ENCODE measurements at places on chromosomes 6 and 20.

DNA sequence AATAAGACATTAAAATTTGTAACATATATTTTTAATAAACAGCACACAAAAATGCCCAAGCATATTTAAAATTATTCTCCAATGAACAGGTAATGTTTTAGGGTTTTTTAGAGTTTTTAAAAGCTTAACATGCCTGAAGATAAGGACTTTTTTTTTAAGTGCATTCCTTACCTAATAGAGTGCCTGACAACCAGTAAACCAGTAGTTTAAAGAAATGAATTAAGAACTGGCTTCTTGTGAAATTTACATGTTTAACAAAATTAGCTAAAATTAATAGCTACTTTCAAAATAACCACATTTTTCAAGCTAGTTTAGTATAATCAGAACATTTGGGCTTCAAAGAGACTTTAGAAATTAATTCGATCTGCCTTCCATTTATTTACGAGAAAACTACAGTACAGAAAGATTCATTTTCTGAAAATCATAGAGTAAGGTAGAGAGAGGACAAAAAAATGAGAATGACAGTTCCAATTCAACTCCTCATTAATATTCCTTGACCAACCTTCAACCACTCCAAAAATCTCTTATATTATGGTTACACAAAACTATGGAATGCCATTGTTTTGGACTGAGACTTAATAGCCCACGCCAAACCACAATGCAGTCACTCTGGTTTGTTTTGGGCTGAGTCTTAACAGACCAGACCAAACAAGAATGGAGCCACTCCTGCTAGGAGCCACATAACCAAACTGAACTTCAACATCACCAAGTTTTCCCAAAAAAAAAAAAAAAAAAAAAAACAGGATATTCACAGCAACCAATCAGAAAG lies 5.7 kb upstream of the PLN start:
- DNase-seq, result peak; percentile 50

GRCh38 chr20:46010491-46011391 lies 2.0 kb downstream of the MMP9 start:
- DNase-seq, result no peak

DNA sequence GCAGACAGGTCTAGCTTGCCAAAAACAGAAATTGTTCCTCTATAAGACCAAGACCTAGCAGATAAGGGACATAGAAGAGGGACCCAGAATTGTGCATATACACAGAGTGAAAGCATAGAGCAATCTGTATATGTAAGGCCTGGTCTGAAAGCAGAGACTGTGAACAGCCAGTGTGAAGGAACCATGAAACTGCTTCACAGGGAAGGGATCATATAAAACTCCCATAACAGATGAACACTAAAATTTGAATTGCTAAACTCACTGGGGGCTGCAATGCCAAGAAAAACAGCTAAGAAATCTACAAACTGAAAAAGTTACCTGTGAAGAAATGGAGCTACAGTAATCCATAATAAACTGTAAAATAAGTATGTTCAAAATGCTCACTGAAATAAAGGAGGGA lies 7.0 kb downstream of the ZUP1 start:
- no peak for DNase-seq

- DNase-seq, result peak; percentile 74
Observed at GRCh38 chr6:21769405-21769861, 175.9 kb downstream of the SOX4 start.

- DNase-seq, result no peak
Observed at GRCh38 chr20:32183947-32184635, 23.5 kb downstream of the PLAGL2 start.

- peak; percentile 93 for DNase-seq
Observed at GRCh38 chr6:11245381-11246256, 13.2 kb upstream of the NEDD9 start.

DNA sequence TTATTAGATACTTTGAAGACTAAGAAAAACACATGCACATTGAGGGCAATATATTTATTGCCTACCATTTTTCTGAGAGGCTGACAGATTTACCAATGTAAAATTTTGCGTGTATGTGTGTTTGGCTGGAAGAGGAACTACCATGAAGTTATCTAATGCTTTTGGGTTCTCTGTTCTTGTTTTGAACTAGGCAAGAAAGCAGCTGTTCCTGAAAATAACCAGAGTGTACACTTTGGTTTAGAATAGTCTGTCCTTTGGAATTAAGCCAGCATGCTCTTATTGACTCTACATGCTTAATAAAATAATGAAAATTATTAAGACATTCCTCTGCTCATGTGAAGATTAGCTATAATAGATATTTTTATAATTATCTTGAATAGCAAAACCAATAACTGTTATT lies 129.2 kb downstream of the MYB start:
- DNase-seq, result no peak

DNA sequence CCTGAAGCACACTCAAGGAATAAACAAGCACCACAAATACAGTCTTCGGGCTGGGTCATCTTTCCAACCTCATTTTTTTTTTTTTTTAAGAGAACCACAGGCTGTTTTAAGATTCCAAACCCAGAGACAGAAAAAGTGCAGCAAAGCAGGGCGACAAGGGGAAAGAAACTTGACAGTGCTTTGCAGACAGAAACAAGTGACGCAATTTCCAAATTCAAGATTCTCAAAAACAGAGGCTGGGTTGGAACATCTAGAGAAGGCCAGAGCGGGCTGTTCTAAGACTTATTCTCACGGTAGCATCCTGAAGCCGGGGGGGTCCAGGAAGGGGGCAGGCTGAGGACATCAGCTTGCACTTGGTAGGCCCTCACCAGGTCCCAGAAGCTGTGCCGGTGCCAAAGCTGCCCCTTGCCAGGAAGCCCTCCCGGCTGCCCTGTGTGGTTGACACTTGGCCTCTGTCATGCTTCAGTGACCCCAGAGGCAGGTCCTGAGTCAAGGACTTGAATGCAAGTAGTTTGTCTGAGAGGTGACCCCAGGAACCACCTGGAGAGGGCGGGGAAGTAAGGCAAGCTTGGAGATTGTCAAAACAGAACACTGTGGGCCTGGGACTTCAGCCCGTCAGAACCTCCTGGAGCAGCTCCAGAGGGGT lies 50.5 kb downstream of the BMP7 start:
- no peak for DNase-seq

- DNase-seq, result no peak
Observed at GRCh38 chr6:52696418-52696817, 25.5 kb downstream of the TMEM14A start.

All from BJ (cell line).